SW 1271 (cell line): ENCODE measurements at places on chromosomes 2 and 18.

- no peak for DNase-seq
Observed at GRCh38 chr2:25266399-25266798, 75.3 kb downstream of the DNMT3A start.

DNA sequence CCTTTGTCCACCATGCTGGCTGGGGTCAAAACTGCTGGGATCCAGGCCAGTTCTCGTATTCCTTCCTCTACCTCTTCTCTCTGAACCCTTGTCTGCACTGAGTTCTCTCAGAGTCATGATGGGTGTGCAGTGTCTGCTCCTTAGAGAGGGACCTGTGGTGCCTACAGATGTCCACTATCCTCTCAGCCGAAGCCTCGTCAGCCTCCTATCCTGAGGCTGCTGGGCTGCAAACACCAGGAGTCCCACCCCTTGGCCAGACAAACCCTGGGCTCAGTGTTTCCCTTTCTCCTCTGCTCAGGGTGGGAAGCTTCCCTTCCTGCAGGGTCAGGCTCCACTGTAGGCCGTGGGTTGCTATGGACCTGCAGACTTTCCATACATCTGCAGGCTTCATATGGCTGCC lies 2.3 kb downstream of the INPP5D start:
- no peak for DNase-seq

GRCh38 chr2:74751981-74752851 lies 81.7 kb upstream of the HK2 start:
- DNase-seq: no peak

DNA sequence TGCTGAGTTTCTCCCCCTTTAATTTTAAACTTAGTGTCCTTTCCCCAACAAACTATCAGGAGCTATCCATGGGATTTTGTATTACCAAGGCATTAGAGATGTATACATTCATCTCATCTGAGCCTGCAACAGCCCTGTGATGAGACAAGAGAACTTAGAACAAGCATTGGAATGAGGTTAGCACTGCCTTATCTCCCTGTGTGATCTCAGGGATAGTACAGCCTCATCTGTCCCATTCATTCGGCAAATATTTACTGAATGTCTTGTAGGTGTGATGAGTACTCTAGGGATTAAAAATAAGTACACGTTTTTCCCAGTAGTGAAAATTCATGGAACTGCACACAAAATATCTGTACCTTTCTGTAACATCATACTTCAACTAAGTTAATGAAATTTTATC lies 45.6 kb downstream of the PAIP2B start:
- no peak for DNase-seq

DNA sequence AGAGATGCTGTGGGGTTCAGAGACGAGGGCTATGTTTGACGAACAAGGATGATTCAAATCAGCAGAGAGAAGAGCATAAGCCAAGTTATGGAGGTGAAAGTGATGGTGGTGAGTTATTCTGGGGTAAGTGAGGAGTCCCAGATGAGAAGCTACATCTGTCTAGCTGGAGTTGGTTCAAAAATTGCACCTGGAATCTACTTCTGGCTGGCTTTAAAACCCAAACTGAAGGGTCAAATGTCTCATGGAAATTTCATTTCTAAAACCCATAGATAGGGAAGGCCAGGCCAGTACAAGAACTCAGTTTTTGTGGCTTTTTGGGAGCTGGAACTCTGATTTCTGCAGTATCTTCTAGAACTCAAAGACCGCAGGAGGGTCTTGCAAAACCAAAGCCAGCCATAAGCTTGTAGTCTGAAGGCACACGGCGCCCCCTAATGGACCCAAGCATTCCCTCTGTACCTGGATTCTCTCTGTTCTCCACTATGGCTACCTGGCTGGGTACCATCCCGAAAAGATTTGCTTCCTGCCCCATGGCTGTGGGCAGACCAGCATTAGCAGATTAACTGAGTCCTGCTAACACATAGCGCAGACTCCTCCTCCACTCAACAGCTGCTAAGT lies 229.1 kb upstream of the SLC14A2 start:
- DNase-seq: no peak

- DNase-seq: no peak
Observed at GRCh38 chr2:220660277-220661145, 911.6 kb downstream of the EPHA4 start.

DNA sequence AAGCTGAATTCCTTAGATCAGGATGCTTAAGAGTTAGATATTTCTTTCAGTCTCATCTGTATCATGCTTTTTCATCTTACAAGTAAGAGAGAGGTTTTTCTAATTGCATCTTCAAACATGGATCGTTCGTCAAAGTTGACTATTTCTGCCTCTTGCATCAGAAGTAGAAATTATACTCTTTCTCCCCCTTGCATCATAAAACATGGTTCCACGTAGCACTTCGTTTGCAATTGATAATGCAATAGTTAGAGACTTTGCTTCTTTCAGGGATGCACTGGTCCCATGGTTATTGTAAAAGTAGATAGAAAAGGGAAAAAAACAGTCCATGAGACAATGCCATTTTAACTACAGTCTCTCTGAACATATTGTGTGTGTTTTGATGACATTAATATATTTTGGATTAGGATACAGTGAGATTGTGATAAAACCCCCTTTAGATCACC lies 75.1 kb upstream of the PARD3B start:
- no peak for DNase-seq

DNA sequence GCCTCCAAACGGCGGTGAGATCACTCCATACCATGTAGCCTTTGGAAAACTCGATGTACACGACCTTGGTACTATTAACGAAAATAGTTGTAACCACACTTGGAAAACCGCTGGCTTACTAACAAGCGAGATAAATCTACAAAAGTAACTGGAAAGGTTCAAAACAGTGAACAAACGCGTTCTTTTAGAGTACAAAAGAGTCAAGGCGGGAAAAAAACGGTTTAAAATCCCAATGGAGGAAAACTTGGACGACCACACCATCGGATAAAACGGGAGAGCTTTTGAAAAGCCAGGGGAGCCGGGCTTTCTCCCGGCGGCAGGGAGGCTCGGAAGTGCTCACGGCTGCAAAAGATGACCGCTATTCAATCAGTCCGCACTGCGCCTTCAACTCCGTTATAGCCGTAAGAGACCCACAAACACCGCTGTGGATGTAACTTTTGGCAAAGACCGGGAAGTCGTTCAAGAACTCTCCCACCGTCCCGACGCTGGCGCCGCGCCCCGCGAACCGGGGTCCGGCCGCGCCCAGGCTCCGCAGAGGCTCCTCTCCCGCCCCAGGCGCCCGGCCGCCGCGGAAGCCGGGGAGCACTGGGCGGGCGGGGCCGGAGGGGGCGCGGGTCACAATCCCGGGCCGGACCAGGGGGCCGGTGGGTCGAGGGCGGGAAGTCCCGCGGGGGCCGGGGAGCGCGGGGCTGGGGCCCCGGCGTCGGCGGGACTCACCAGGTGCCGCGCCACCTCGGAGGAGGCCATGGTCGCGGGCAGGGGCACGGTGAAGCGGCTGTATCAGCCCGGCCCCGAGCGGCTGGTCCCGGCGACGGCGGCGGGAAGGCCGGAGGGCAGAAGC lies 465 bp downstream of the SEPTIN10 start:
- no peak for DNase-seq

GRCh38 chr18:78582898-78583738 lies 396.5 kb upstream of the SALL3 start:
- DNase-seq: no peak
